Foreskin keratinocyte (primary cell): ENCODE measurements at places on chromosomes 11 and 22. TPM values are rescaled to one million over a fixed set of nuclear protein-coding genes. Genes with fewer than 3 reads are reported as not detected.

DNA sequence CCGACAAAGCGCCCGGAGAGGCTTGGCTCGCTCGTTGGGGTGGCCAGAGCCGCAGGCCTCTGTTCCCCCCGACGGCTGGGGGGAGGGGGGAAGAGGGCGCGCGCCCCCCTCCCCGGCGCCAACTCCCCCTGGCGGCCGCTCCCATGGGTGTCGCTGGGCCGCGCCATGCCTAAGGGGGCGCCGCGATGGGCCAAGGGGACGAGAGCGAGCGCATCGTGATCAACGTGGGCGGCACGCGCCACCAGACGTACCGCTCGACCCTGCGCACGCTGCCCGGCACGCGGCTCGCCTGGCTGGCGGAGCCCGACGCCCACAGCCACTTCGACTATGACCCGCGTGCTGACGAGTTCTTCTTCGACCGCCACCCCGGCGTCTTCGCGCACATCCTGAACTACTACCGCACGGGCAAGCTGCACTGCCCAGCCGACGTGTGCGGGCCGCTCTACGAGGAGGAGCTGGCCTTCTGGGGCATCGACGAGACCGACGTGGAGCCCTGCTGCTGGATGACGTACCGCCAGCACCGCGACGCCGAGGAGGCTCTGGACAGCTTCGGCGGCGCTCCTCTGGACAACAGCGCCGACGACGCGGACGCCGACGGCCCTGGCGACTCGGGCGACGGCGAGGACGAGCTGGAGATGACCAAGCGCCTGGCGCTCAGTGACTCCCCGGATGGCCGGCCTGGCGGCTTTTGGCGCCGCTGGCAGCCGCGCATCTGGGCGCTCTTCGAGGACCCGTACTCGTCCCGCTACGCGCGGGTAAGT is 1.4 kb downstream of the KCNC1 start:
- no peak for DNase-seq

- DNase-seq: no peak
Measured at GRCh38 chr11:126511475-126512115, 156.1 kb downstream of the ST3GAL4 start.

GRCh38 chr11:67006029-67006884 is 16.7 kb upstream of the SYT12 start:
- DNase-seq: no peak

- DNase-seq: peak; percentile 39
Measured at GRCh38 chr11:108897071-108897481, 232.2 kb downstream of the DDX10 start.

DNA sequence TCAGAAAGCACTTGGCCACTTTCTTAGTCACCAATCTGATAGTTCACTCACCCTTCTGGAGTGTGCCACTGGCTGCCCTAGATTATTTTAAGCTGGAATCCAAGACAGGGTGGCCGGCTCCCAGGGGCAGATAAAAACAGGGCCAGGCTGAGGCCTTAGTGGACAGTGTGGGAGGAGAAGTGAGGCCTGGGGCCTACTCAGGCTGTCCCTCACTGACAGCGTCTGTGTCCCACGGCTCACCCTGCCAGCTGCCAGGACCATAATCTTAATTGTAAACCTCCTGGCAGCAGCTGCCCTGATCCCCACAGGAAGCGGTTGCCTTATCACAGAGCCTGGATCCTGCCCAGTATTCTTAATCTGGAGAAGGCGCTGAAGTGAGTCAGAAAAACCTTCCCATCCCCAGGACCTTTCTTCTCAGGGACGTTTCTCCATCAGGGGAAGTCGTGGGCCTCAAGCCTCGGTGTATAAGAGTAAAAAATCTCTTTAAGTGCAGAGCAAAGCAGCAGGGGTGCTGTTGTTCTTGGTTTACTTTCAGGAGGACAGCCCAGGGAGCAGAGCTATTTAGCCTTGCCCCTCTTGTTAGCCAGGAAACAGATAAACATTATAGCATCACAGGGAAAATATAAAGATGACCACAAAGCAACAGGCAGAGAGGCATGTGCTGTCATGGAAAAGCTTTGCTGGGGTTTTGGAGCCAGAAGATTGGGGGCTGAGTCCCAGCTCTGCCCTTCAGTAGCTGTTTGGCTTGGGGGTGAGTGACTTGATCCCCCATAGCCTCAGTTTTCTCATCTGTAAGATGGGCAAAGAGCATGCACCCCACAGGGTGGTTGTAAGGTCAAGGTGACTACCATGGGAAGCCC is 39.6 kb downstream of the TSPAN18 start:
- DNase-seq: no peak

GRCh38 chr22:38311323-38311620 is 6.0 kb downstream of the CSNK1E start:
- DNase-seq: no peak

GRCh38 chr11:82826526-82826925 is 73.7 kb downstream of the PRCP start:
- no peak for DNase-seq

DNA sequence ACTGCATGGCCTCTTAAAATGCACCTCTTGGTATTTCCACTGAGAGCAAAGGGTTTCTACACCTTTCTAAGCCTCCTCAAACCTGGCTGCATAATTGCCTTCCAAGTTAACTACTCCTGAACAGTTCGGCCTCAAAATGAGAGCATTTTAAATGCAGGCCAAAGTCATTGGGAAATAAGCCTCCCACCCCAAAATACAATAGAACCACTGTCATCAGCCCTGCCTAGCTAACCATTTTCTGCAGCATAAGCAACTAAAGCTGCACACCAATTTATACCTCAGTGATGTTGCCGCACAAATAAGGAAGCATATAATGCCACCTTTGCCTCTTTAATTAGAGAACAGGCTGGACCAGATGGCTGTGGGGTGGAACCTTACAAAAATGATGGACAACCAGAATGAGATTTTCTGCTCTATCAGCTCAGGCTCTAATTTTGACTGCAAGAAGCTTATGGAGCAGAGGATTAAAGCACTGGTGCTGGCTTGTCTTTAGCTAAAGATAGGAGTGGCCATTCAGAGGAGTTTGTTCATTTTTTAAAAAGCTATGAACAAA is 4.3 kb downstream of the TOB2 start:
- no peak for DNase-seq

DNA sequence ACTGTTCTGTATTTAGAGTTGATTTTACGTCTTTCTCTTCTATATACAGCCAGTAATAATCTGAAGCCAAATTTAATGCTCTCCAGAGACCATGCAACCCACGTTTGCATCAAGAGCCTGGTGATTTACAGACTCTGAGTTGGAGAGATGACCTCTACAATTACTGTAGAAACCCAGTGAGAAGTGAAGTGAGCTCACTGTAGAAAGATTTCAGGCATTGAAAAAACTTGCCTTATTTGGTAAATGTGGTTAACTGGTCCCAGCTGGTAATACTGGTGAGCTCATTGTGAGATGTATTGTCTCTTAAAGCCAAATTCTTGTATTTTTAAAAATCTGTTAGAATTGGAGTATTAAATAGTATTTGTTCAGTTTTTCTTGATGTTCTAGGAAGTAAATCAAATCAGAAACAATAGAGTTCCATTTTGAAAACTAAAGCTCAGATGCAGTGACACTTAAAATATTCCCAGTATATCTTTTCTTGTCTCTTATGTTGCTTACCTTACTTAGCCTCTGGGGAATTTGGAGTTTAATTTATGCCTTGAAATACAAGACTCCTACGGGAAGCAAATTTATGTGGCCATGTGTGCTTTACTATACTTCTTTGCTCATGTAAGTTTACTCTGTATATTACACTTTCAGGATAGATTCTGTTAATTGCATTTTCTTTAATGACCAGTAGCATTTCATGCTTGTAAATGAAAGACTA is 189.9 kb downstream of the ARHGAP42 start:
- DNase-seq: peak; percentile 95

ASCL2 gene
- total RNA-seq: 0.21 TPM in 1 of 2 replicates, not detected in the other

OR4D5 gene
- not detected in 2 replicates for total RNA-seq

CCDC87 gene
- 0.32 and 0.34 TPM in 2 replicates for total RNA-seq

- DNase-seq: no peak
Measured at GRCh38 chr11:114060392-114061047, 1.0 kb downstream of the ZBTB16 start.

BARX2 gene
- 0.65 and 1.8 TPM in 2 replicates for total RNA-seq

GRCh38 chr22:33472462-33473344 is 414.5 kb upstream of the SYN3 start:
- DNase-seq: no peak

SLC29A2 gene
- 4.4 and 4.8 TPM in 2 replicates for total RNA-seq

DNA sequence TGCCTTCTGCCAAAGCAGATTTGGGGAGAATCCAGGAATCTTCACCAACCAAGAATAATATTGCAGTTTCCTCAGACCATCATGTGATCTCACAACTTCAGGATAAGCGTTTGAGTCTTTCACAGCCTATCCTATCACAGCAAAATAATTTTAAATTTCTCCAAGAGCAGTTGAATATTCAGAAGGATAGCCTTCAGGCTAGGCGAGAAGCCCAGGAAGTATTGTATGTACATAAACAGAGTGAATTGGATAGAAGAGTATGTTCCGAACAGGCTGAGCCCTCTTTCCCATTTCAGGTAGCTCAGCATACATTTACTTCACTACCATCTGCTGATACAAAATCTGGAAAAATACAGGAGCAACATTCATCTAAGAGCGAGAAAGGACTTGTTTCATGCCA is 36.1 kb downstream of the CEP295 start:
- no peak for DNase-seq

C11orf86 gene
- not detected in 2 replicates for total RNA-seq

GRCh38 chr11:72871119-72871518 is 56.9 kb downstream of the ATG16L2 start:
- no peak for DNase-seq

DNA sequence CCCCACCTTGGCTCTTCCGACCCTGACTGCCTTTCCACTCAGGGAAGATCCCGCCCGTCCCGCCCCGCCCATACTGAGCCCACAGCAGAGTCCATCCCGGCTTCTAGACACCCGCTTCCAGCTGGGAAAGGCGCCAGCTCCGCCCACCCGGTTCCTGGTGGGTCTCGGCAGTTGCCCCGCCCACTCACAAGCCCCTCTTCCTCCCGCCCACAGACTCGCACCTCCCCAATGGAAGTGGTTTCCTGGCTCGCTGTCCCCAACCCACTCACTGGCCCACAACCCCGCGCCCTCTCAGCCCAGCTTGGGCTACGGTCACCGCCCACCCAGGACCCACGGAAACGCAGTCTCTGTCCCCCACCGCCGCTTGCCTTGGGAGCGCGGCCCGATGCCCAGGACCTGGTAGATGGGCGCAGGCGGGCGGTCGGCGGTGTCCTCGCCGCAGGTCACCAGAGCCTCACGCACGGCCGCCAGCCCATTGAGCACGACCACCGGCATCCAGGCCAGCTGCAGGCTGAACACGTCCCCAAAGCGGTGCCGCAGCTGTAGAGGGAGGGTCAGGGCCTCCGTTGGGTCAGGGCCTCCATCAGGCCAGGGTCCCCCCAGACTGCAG is 22.2 kb upstream of the CYP2D6 start:
- no peak for DNase-seq

- no peak for DNase-seq
Measured at GRCh38 chr22:26360169-26360885, 68.7 kb upstream of the ASPHD2 start.

DNA sequence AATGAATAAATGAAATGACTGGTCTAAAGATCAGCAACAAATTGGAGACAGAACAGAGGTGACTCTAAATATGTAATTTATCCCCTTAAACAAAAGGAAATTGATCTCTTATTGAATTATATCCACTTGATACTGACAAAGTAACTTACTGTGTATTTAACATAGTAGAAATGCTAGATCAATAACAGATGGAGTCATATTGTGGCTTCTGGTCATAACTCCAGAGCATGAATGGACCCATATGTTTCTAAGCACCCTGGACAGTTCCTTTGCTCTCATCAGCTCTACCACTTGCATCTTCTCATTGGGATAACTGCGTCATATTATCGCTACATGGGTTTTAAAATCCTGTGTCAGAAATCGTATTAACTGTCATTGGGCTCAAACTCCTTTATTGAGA is 222.3 kb downstream of the ETS1 start:
- DNase-seq: no peak

- no peak for DNase-seq
Measured at GRCh38 chr11:112453601-112454577, 193.2 kb upstream of the PLET1 start.

GRCh38 chr11:10742460-10743208 is 8.4 kb upstream of the CTR9 start:
- peak; percentile 46 for DNase-seq

CAPN5 gene
- total RNA-seq: 0.81 and 1.4 TPM in 2 replicates

DNA sequence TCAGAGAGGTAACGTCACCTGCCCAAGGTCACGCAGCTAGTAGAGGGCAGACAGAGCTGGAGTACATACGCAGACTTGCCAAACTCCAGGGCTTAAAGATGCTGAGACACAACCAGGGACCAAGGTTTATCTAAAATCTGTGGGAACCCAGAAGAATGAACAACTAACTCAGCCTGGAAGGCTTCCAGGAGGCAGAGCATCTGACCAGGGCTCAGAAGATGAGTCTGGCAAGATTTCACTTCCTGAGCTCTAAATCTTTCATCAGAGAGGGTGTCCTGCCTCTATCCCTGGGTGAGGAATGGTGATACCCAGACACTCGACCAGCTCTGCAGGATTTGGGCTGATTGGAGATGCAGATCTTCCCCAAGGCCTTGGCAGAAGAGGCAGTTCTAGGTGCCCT is 9.1 kb downstream of the GAL3ST1 start:
- no peak for DNase-seq

- DNase-seq: no peak
Measured at GRCh38 chr11:44992181-44992582, 41.5 kb upstream of the TP53I11 start.

- DNase-seq: no peak
Measured at GRCh38 chr11:2160736-2161259, at the start of gene INS. Gene INS, minus strand, starts transcription at chr11:2161209. Its CDS starts 238 bp downstream, at chr11:2160971.

DNA sequence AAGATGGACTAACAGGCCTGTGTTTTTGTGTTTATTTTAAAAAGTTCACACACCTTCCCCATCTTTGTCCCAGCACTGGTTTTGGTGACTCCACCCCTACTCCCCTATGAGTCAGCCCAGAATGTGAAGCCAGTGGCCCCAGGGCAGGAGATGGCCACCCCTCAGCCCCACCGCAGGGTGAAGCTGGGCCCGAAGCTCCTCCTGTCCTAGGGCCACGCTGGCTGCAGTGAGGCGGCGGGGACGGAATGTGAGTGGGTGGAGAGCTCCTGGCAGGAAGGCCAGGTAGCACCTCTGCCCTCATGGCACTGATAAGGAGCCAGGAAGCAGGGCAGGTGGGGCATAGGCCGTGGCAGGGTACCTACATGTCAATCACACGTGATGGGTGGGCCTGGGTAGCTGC is 39.9 kb downstream of the SGSM3 start:
- DNase-seq: peak; percentile 51

CNGA4 gene
- total RNA-seq: 0.07 TPM in 1 of 2 replicates, not detected in the other

DNA sequence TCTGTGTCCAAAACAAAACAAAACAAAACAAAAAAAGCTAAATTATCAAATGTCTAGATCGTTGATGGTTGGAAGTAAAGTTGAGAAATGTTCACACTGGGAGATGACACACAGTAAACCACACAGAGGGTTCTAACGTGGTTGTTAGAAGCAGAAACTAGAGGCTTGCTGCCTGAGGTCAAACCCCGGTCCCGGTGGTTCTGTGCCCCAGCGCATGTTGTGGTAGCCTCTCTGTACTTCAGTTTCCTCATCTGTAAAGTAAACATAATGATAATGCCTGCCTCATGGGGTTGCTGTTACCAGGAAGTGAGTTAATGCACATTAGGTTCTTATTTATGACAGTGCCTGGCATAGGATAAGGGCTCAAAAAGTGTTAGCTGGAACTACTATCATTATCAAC is 33.4 kb downstream of the PPARA start:
- no peak for DNase-seq

MIF gene
- total RNA-seq: 887 and 900 TPM in 2 replicates

NLRP14 gene
- 0.04 and 0.07 TPM in 2 replicates for total RNA-seq

GRCh38 chr22:24801901-24802465 is 4.0 kb upstream of the SGSM1 start:
- no peak for DNase-seq
